ENCODE measurements at places on chromosomes 4 and X. TPM values are rescaled to one million over a fixed set of nuclear protein-coding genes. Genes with fewer than 3 reads are reported as not detected.

DNA sequence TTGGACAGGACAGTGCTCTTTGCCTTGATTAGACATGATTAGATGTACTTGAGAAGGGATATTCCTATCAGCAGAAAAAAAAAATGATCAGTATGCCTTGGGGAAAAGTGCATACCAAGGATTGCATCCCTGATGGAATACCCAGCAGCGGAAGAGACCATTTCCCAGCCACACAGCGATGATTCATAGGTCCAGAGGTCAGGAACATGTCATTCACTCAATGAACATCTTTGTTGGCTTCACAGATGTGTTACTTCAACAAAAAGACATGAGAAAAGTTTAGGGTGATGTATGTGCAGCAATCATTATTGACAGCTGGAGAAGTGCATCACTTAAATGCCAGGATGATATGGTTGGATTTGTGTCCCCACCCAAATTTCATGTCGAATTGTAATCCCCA, 293.5 kb downstream of the ZNF674 start:
- DNase-seq: no peak
- no peak overlapping the region for H3K27ac ChIP-seq
- H3K4me1 ChIP-seq: no peaks in the 10 kb centered on the region
- no peaks in the 10 kb centered on the region for H3K36me3 ChIP-seq
- no peaks in the 10 kb centered on the region for H3K27me3 ChIP-seq
- no peak overlapping the region for H3K4me3 ChIP-seq

DNA sequence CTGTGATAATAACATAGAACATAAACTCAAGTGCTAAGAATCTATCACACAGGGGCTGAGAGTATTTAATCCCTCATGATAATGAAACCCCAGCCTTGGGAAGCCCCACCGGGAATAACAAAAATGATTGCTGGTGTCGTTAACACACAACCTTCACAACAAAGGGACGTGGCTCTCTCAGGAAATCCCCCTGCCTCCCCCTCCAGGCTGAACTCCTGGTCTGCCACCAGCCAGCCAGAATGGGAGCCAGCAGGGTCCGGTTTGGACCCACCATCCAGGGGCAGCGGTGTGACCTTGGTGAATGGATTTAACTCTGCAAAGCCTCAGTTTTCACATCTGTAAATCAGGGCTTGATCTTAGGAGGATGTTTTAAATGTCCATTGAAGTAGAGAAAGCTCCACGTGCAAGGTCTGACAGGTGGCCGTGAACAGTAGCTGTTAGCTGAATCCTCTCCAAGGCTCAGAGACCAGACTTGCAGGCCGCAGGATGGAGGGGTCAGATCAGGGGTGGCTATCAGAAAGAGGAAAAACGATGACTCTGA, 46.5 kb downstream of the ABLIM2 start:
- H3K27ac ChIP-seq: no peak overlapping the region
- no peaks in the 10 kb centered on the region for H3K4me1 ChIP-seq
- H3K4me3 ChIP-seq: no peak overlapping the region
- no peak for DNase-seq

DNA sequence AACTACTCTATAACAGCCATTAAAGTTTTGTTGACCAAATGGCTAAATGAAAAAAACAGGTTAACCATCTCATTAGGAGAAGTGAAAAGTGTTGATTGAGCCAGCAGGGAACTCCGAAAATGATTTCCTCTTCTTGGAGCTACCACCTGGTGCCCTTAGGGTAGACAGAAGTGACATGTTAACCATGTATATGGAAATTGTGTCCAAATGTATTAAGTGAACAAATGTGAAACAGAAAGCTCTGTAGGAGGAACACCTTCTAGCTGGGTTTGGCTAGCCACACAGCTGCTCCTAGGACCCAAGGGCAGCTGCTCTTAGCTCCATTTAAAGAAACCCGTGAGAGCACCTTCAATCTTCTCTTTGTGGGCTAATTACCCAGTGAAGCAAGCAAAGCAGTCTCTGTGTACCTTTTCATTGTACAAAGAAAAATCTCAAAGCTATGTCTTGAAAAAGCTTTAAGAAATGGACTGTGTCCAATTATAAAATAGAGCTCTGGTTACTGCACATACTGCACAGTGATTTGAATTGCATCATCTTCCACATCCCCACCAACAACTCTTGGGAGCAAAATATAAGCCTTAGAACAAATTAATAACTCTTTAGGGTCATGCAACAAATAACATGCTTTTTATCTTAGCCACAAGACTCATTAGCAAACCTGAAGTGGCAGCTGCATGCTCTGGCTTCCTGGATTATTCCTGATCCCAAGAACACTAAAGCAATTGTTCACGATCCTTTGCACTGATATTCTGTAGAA, 59.2 kb upstream of the PARM1 start:
- no peak overlapping the region for H3K4me3 ChIP-seq
- H3K36me3 ChIP-seq: no peaks in the 10 kb centered on the region
- no peak overlapping the region for H3K27ac ChIP-seq
- no peaks in the 10 kb centered on the region for H3K4me1 ChIP-seq

DNA sequence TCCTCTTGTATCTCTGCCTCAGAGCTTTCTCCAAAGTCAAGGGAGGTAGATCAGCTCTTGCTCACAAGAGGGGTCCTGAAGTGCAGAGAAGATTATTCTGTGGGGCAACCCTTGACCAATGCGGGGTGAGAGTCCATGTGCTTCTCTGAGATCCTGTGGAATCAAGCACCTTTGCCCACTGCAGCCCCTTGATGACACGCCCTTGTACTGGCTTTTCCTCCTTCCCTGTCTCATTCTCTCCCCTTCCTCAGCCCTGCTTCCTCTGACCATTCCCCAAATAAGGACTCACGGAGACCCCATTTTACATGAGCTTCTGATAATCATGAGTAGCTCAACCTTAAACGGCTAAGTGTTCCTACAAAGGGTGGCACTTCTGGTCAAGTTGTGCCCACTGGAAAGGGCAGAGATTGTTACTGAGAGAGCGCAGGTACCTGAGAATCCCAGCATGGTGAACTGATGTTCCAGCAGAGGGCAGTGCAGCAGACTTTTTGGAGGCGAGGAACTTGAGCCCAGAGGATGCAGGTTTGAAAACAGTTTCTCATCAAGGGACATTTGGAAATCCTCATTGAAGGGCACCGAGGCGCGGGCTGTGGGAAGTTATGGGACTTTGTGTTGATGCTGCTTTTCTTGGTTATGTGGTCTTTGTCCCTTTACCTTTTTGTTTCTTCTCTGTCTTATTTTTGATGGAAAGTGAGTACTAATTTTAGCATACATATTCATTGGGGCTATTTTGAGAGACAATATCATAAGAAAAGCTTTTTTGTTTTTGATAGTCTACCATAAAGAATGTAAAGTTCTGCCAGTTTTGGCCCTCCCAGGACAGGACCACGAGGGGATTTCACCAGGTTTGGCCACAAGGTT, 201.3 kb downstream of the RBM46 start:
- H3K27me3 ChIP-seq: no peaks in the 10 kb centered on the region
- no peak overlapping the region for H3K4me3 ChIP-seq
- DNase-seq: peak; percentile 29
- H3K36me3 ChIP-seq: no peaks in the 10 kb centered on the region

DNA sequence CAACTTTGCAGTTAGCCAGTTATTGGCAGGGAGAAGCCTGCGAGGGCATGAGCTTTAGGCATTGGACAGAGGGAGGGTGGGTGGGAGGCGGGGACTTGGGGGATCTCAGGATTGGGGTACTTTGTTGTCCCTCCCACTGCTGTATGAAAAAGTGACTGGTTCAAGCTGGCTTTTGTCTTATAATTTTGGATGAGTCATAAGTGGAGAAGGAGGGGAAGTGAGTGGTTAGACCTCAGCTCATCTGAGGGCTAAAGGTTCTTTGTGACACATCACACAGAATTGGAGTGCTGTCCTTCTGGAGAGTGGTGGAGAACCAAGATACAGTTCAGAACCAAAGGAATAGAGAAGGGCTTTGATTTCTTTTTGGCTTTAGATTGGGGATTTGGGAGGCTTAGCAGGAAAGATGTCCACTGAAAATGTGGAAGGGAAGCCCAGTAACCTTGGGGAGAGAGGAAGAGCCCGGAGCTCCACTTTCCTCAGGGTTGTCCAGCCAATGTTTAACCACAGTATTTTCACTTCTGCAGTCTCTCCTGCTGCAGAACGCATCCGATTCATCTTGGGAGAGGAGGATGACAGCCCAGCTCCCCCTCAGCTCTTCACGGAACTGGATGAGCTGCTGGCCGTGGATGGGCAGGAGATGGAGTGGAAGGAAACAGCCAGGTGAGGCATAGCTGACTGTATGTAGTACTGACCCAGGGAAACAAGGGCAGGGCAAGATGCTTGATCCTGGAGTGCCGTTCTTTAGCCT, at the start of gene SLC4A4:
SLC4A4 (plus strand) TSS at position 175 of the 748 bp plus-strand sequence.
- H3K4me3 ChIP-seq: no peak within 1 kb of the TSS
- peaks cover 3% of the 10 kb centered on the region for H3K4me1 ChIP-seq
- H3K27ac ChIP-seq: no peak within 1 kb of the TSS
- no peaks in the 10 kb centered on the region for H3K27me3 ChIP-seq
- peak; percentile 27 for DNase-seq
- no peaks in the 10 kb centered on the region for H3K36me3 ChIP-seq

GRCh38 chr4:27407616-27408015, 547.0 kb downstream of the STIM2 start:
- no peaks in the 10 kb centered on the region for H3K27me3 ChIP-seq
- no peak overlapping the region for H3K27ac ChIP-seq
- no peaks in the 10 kb centered on the region for H3K4me1 ChIP-seq
- no peak for DNase-seq
- no peak overlapping the region for H3K4me3 ChIP-seq

- H3K4me1 ChIP-seq: no peaks in the 10 kb centered on the region
- no peak for DNase-seq
- no peaks in the 10 kb centered on the region for H3K36me3 ChIP-seq
- H3K4me3 ChIP-seq: no peak overlapping the region
- no peak overlapping the region for H3K27ac ChIP-seq
These were observed 173.0 kb upstream of the PCDH18 start for GRCh38 chr4:137705171-137705783.

- H3K4me3 ChIP-seq: no peak overlapping the region
- H3K27ac ChIP-seq: peak overlapping the region; percentile 77
- peaks cover 10% of the 10 kb centered on the region for H3K4me1 ChIP-seq
- DNase-seq: peak; percentile 68
- H3K27me3 ChIP-seq: peaks cover 40% of the 10 kb centered on the region
These were observed 1.5 kb downstream of the PITX2 start for GRCh38 chr4:110621328-110621812.

DNA sequence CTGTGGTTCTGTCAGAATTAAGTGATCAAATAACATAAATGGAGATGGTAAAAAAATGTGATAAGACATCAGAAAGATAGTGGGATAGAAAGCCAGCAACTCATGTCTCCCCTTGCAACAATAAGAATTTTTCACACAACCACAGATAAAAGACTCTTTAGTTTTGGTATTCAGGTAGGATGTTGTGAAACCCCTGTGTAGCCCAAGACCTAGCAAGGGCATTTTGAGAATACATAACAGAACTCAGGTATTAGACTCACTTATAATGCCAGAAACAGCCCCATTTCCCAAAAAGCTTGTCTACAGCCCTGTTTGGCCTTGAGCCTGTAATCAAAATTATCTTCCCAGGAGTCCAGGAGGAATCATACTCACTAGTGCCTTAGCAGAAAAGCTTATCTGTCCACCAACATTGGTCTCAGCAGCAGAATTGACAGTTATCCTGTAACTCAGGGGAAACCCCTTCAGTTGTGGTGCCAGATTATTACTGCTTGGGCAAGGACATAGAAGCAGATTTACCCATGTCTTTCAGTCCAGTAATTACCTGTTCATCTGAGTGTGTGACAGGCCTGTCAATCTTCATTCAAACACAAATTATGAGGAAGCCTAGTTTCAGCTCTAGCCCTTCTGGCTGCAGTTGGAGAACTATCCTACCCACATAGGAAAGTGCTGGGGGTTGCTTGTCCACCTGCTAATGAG, 41.0 kb upstream of the UGT2B17 start:
- H3K4me3 ChIP-seq: no peak overlapping the region
- no peak for DNase-seq
- H3K4me1 ChIP-seq: no peaks in the 10 kb centered on the region
- no peaks in the 10 kb centered on the region for H3K36me3 ChIP-seq

- DNase-seq: peak; percentile 29
- no peak overlapping the region for H3K4me3 ChIP-seq
- no peaks in the 10 kb centered on the region for H3K36me3 ChIP-seq
- no peaks in the 10 kb centered on the region for H3K4me1 ChIP-seq
- H3K27me3 ChIP-seq: no peaks in the 10 kb centered on the region
- peak overlapping the region; percentile 95 for H3K27ac ChIP-seq
These were observed 16.7 kb downstream of the GAB3 start for GRCh38 chrX:154734061-154734781.

- no peak overlapping the region for H3K4me3 ChIP-seq
- H3K27ac ChIP-seq: no peak overlapping the region
- DNase-seq: no peak
These were observed 11.3 kb upstream of the COX18 start for GRCh38 chr4:73080789-73081188.

GRCh38 chr4:92014067-92014466, 289.7 kb upstream of the GRID2 start:
- no peaks in the 10 kb centered on the region for H3K36me3 ChIP-seq
- H3K27ac ChIP-seq: no peak overlapping the region

GRCh38 chrX:124573468-124573867, 227.1 kb downstream of the SH2D1A start:
- H3K27me3 ChIP-seq: no peaks in the 10 kb centered on the region
- H3K36me3 ChIP-seq: no peaks in the 10 kb centered on the region
- no peak overlapping the region for H3K27ac ChIP-seq
- H3K4me3 ChIP-seq: no peak overlapping the region

GRCh38 chrX:12441381-12442128, 303.3 kb downstream of the FRMPD4 start:
- DNase-seq: no peak
- no peaks in the 10 kb centered on the region for H3K4me1 ChIP-seq
- H3K36me3 ChIP-seq: no peaks in the 10 kb centered on the region
- no peak overlapping the region for H3K27ac ChIP-seq

DNA sequence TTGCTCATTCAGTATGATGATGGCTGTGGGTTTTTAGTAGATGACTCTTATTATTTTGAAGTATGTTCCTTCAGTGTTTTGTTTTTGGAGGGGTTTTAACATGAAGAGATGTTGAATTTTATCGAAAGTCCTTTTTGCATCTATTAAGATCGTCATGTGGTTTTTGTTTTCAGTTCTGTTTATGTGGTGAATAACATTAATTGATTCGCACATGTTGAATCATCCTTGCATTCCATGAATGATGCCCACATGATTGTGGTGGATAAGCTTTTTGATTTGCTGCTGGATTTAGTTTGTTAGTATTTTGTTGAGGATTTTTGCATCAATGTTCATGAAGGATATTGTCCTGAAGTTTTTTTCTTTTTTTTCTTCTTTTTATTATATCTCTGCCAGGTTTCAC, 347.4 kb upstream of the EPHA5 start:
- no peaks in the 10 kb centered on the region for H3K36me3 ChIP-seq
- no peak overlapping the region for H3K27ac ChIP-seq
- no peak overlapping the region for H3K4me3 ChIP-seq
- H3K4me1 ChIP-seq: no peaks in the 10 kb centered on the region

GRCh38 chr4:120765260-120765680, 157.3 kb downstream of the PRDM5 start:
- H3K4me3 ChIP-seq: no peak overlapping the region
- DNase-seq: no peak
- no peaks in the 10 kb centered on the region for H3K27me3 ChIP-seq
- H3K27ac ChIP-seq: no peak overlapping the region
- H3K36me3 ChIP-seq: no peaks in the 10 kb centered on the region

GRCh38 chrX:155514225-155514624, 55.8 kb upstream of the F8A3 start:
- no peaks in the 10 kb centered on the region for H3K27me3 ChIP-seq
- no peak overlapping the region for H3K4me3 ChIP-seq
- H3K4me1 ChIP-seq: no peaks in the 10 kb centered on the region
- H3K27ac ChIP-seq: no peak overlapping the region
- DNase-seq: no peak
- H3K36me3 ChIP-seq: peaks cover 2% of the 10 kb centered on the region

The USP17L18 gene
- polyA plus RNA-seq: not detected

The SRPX2 gene
- polyA plus RNA-seq: 0.54 TPM

The DUSP21 gene
- 2.2 TPM for polyA plus RNA-seq

The TCEAL6 gene
- polyA plus RNA-seq: 1.6 TPM

The IL15 gene
- 13.2 TPM for polyA plus RNA-seq

The WWC2 gene
- 1.6 TPM for polyA plus RNA-seq

All from small intestine (tissue), 16 donors.